Activated CD8-positive, alpha-beta memory T cell treated with anti-CD3 and anti-CD28 coated beads, Interleukin-2, amount 50 U/mL, for 4 hours (primary cell): ENCODE measurements at places on chromosomes 1 and 21.

DNA sequence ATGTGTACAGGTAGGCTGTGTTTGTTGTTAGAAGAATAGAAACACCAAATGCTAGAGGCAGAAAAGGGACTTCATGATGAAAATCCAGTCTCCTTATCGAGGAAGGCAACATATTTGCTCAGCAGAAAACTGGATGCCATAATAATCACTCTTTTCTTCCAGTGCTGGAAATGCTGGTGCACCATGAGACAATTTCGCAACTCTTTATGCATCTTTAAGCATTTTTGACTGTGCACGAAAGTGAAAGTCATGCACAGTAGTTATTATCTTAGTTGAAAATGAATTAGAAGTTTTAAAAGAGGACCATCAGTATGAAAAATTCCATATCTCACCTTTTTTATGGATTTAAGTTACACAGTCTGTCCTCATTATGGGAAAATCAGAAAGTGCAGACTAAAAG is 29.1 kb downstream of the SMYD2 start:
- no peak for DNase-seq

GRCh38 chr1:210505601-210506496 is 177.1 kb downstream of the HHAT start:
- no peak for DNase-seq

DNA sequence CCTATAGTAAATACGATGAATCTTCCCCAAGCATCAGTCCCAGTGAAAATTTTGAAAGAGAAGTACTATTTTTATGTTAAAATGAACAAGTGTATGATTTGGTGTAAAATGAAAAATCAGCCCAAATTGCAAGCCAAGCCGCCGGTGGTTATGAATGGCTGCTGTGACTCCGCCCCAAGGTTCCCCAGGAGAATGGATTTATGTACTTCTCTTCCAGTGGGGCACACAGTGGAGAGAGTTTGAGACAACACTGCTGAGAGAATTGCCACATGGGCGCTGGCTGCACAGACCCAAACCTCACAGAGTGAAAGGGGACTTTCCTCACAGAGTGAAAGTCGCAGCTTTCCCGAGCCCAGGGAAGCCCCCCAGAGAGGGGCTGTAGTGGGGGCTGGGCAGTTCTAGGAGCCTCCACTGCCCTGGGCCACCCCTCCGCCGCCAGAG is 24.0 kb downstream of the CDK18 start:
- no peak for DNase-seq

DNA sequence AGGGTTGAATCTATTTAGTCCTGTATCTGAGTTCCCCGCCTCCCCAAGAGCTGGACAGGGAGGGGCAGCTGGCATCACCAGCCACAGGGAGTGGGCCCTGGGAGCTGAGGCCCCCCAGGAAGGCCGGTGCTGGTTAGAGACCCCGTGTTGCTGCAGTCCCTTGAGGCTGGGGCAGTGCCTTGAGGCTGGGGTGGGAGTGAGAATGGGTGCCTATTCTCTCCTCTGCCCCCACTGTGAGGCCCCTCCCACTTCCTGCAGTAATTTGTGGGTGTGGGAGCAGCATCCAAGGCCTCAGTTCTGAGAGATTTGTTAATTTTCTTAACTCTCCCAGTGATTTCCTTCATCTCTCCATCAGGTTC is 2.5 kb upstream of the TRAPPC3 start:
- DNase-seq, result peak; percentile 58

- no peak for DNase-seq
Observed at GRCh38 chr21:26846036-26846931, 1.1 kb upstream of the ADAMTS1 start.

GRCh38 chr1:73998348-73998959 is 199.5 kb downstream of the LRRIQ3 start:
- no peak for DNase-seq

- DNase-seq, result no peak
Observed at GRCh38 chr1:38071312-38072256, 25.0 kb upstream of the POU3F1 start.

- DNase-seq, result no peak
Observed at GRCh38 chr1:162571696-162572095, 10.2 kb downstream of the UAP1 start.

DNA sequence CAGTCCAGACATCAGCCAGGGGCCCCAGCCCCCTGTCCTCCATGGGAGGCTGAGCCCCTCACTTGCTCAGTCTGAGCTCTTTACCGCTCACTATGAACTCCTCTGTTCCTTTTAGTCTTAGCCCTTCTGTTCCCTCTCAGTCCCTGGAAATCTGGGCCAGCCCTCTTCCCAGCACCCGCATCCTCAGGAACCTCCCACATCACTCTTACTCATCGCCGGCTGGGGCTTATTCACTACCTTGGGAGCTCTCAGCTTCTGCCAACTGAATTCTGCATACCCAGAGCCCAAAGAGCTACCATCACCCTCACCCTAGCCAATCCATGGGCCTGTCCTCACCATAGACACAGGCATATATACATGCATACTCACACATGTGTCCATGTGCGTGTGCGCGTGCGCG is 11.5 kb downstream of the KNCN start:
- no peak for DNase-seq

DNA sequence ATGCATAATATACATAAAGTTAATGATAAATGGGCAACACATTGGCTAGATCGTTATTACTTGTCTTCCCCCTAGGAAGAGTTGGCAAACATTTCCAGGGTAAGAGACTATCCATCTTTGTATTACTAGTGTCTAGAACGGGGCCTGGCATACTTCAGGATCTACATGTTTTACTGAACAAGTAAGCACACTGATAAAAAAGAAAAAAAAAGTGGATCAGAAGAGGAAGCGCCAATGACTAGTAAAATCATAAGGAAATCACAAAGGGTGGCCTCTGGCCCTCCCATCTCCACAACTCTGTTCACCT is 482 bp downstream of the TM2D1 start:
- no peak for DNase-seq

DNA sequence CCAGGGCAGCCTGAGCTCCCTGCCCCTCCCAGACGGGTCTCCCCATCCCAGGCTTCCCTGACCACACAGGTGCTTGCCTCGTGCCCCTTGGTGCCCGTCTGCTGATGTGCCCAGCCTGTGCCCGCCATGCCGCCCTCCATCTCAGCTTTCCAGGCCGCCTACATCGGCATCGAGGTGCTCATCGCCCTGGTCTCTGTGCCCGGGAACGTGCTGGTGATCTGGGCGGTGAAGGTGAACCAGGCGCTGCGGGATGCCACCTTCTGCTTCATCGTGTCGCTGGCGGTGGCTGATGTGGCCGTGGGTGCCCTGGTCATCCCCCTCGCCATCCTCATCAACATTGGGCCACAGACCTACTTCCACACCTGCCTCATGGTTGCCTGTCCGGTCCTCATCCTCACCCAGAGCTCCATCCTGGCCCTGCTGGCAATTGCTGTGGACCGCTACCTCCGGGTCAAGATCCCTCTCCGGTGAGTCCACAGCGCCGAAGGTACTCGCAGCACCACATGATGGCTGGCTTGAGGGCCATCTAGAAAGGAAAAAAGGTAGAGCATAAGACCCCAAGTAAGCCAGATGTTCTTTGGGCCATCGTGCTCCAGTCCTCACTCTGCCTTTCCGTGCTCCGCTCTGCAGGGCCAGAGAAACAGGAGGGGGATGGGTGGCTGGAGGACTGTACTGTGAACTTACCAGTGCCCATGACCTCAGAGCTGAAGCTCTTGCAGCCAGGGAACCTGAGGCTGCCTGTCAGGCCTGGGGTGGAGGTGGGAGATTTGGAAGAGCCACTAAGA is 1.4 kb downstream of the ADORA1 start:
- no peak for DNase-seq

- no peak for DNase-seq
Observed at GRCh38 chr21:40658311-40658710, 188.6 kb downstream of the DSCAM start.

- DNase-seq, result no peak
Observed at GRCh38 chr1:232440325-232441035, 189.5 kb downstream of the SIPA1L2 start.

- DNase-seq, result peak; percentile 55
Observed at GRCh38 chr1:32215629-32216480, 6.3 kb downstream of the TMEM234 start.

DNA sequence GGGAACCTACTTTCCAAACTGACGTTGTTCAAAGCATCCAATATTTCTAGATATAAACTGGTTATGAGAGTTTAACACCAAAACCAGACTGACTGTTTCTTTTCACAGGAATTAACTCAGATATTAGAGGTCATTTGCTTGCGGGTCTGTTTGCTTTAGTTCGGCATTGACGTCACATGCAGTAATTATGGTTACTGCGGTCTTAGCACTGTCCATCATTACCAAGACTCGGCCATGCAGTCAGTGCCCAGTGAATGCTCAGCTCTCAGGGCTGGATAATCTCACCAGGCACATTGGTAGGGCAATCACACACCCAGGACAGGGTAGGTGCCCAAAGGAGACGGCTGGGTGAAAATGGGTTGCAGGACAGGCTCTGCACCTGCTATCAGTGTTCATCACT is 9.9 kb upstream of the F3 start:
- DNase-seq, result no peak

- no peak for DNase-seq
Observed at GRCh38 chr1:246639732-246640131, 73.5 kb downstream of the CNST start.

GRCh38 chr1:237692255-237692654 is 198.5 kb downstream of the ZP4 start:
- DNase-seq, result no peak

- DNase-seq, result no peak
Observed at GRCh38 chr21:40215941-40216340, 348.7 kb downstream of the PCP4 start.

GRCh38 chr1:27862671-27863537 is 9.4 kb upstream of the THEMIS2 start:
- no peak for DNase-seq

DNA sequence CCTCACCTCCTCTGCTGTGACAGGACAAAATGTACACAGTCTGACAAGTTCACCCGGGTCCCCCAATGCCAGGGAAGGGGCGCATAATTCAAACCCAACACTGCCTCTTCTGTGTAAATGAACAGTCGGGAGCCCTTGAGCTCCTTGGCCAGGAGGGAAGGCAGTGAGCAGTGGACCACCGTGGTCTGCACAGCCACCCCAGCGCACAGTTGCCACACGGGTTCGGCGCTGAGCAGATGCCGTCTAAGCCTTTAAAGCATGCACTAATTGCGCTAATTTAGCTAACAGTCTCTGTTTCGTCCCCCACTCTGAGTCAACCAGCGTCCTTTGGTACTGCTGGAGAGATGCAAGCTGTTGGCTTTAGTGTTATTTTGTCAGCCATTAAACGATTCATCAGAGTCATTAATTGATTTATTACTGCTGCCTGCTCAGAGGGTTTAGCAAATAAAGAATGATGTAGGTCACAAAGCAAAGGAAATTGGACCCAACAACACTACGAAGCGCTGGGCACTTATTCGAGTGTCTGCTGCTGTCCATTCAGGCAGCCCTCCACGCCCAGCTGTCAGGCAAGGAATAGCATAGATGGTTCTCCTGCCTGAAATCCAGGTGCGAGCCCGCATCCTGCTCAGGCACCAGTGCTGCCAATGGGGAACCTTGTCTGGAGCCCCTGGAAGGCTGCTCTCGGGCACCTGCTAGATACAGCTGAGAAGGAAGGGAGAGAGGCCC is 91.5 kb downstream of the MRPL37 start:
- no peak for DNase-seq

- no peak for DNase-seq
Observed at GRCh38 chr1:56188855-56189254, 390.5 kb downstream of the PLPP3 start.

GRCh38 chr1:75724472-75725022 is at the start of gene ACADM:
TSS of gene ACADM (plus strand) at chr1:75724709. CDS start at chr1:75724788, 79 bp downstream.
- peak; percentile 88 for DNase-seq

DNA sequence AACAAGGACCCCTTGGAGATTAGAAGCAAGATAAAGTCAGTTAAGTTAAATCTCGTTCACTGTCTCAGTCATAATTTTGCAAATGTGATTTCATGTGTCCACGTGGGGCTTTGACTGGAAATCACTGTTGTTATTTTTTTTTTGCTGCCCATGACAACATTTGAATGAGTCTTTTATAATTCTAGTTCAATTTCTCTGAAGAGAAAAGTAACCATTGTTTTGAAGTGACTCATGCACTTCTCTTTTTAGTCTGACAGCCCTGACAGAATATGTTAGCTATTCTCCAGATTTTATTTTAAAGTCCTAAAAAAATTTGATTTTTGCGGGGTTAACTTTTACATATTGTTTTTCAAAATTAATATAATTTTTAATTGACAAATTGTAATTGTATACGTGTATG is 30.7 kb upstream of the NLRP3 start:
- no peak for DNase-seq

GRCh38 chr1:89603651-89604413 is 29.1 kb upstream of the LRRC8C start:
- DNase-seq, result peak; percentile 40

DNA sequence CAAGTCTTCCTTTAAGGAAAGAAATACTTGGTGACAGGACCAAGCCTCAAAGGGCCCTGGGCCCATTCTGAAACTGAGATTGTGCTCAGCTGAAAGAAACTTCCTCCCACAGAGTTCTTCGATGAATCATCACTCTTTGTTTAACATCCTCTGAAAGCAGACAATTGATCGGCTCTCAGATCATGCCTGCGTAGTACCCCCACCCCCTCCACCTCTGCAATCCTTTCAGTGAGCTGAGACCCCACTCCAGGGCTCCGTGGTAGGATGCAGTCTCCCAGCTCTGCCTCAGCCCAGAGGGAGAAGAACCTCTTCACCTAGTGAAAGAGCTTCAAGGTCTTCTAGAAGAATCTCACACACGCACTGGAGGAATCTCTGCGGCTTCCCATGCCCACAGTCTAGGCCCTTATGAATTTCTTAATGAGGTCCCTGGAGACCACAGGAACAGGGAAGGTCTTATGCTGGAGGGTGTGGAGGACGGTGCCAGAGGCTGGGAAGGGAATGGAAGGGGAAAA is 104.9 kb upstream of the SOD1 start:
- peak; percentile 32 for DNase-seq

DNA sequence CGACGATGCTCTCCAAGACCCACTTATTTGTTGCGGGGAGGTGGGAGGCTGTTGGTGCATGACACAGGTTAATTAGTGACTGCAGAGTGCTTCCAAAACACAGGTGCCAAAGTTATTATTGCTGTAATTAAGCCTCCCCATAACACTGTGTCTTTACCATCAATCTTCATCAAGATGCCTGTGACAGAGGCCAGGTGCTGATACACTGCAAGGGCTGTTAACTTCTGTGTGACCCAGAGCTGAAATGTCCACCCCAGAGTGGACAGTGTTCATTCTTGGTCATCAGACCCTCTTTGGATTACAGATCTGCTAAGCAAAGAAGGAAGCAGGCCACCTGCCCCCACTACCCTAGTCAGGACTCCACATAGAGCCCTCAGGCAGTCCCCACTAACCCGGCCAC is 55.5 kb downstream of the CAPN8 start:
- DNase-seq, result no peak

DNA sequence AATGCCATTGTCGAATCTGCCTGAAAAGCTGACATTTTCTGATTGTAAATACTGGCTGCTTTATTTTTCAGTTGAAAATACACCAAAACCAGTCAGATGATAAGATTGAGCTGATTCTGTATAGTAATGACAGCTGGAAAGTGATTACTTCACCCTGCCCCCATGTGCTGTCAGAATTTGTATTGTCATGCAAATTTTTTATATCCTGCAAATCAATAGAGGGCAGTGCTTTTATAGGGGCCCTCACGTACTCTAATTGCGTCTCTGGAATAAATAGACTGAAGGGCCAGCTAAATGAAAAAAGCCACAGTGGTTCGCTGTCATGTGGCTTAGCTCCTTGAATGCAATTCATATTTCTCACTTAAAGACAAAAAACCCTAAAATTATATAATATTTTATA is 208.6 kb downstream of the LHX8 start:
- DNase-seq, result no peak
